Mesothelial cell of epicardium (in vitro differentiated cells): ENCODE measurements at places on chromosomes 3 and 15.

- no peaks in the 10 kb centered on the region for H3K27me3 ChIP-seq
- no peaks in the 10 kb centered on the region for H3K36me3 ChIP-seq
- peaks cover 55% of the 10 kb centered on the region for H3K4me1 ChIP-seq
- H3K27ac ChIP-seq, result peak within 1 kb of the TSS; percentile 97
- no peak for DNase-seq
Measured at GRCh38 chr15:90868261-90868689, at the start of gene FURIN. Gene FURIN, plus strand, starts transcription at chr15:90868588. Its CDS starts 7,153 bp downstream, at chr15:90875741.

- peaks cover 16% of the 10 kb centered on the region for H3K27me3 ChIP-seq
- no peak overlapping the region for H3K4me3 ChIP-seq
- DNase-seq, result no peak
- no peak overlapping the region for H3K27ac ChIP-seq
Measured at GRCh38 chr3:153892126-153892525, 229.1 kb upstream of the ARHGEF26 start.

GRCh38 chr3:170660139-170660538 is 74.3 kb upstream of the SLC7A14 start:
- no peak for DNase-seq
- H3K4me3 ChIP-seq, result no peak overlapping the region
- H3K27ac ChIP-seq, result no peak overlapping the region
- H3K36me3 ChIP-seq, result no peaks in the 10 kb centered on the region

DNA sequence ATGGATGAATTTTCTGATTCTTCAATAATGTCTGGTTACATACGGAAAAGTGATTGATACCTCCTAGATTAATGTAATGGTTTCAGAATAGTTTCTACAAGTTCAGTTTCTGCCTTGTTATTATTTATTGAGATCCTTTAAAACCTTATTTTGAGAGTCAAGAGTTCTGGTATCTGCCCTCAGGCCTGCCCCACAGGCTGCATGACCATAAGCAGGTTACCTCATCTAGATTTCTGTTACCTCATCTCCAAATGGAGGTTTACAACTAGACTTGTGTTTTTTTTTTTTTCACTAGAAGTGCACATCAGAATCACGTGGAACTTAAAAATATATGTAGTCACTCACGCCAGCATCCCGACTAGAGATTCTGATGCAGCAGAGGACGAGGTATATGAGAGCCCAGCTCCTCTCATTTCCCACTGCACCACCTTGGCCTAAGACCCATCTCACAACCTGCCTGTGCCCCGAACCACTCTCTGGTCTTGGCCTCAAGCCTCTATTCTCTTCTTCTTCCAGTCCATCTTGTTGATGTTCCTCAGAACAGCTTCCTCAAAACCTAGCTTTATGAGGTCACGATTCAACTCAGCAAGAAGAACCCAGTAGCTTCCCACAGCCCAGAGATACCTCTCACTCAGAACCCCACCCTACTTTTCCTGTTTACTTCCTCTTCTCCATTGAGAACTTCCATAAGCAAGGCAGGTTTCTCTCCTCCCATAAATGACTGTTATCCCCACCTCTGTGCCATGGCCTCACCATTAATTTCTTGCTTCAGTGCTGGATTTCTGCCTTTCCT is 353.4 kb downstream of the CHST2 start:
- H3K27ac ChIP-seq, result no peak overlapping the region
- H3K4me3 ChIP-seq, result no peak overlapping the region
- peaks cover 2% of the 10 kb centered on the region for H3K27me3 ChIP-seq
- no peaks in the 10 kb centered on the region for H3K36me3 ChIP-seq
- DNase-seq, result no peak
